Tibial nerve (tissue), 4 donors: ENCODE measurements at places on chromosomes 6 and 20. TPM values are rescaled to one million over a fixed set of nuclear protein-coding genes. Genes with fewer than 3 reads are reported as not detected.

Gene GABRR2
- total RNA-seq = not detected

Gene MYBL2
- not detected for total RNA-seq

Gene C6orf141
- total RNA-seq = 5.0 TPM

Gene RALY
- 99.4 TPM for total RNA-seq

Gene PSMA7
- 308 TPM for total RNA-seq

Gene SYNGAP1
- 13.8 TPM for total RNA-seq

Gene SLCO4A1
- 29.1 TPM for total RNA-seq

Gene DNMT3B
- total RNA-seq = 1.0 TPM

Gene RBBP9
- 17.0 TPM for total RNA-seq

DNA sequence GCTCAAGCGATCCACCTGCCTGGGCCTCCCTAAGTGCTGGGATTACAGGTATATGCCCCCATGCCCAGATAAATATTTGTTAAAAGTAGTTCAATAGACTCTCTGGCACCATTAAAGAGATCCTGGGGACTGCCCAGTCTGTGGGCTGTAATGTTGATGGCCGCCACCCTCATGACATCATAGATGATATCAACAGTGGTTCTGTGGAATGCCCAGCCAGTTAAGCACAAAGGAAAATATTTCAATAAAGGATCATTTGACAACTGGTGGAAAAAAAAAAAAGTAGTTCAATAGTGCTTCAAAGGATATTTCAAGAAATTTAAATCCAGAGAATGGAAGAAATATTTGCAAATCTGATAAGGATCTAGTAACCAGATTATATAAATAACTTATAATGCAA, 1.5 kb upstream of the CRIP3 start:
- DNase-seq = no peak

DNA sequence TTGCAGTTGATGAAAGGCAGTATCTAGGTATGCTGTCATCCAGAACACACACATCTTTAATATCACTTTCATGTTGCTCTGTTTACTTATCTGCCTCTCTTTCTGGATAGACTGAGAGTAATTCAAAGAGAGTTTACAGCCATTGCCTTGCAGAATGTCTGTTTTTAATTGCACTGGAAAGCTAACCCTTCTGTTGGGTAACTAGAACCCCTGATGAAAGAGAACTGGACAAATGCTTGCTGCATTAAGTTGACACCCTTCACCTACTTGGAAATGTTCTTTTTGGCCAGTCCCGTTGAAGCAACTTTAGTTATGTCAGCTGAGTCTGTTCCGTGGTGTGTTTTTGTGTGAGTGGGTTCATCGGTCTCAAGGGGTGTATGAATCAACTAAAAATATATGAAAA, 383.8 kb upstream of the CITED2 start:
- no peak for DNase-seq

DNA sequence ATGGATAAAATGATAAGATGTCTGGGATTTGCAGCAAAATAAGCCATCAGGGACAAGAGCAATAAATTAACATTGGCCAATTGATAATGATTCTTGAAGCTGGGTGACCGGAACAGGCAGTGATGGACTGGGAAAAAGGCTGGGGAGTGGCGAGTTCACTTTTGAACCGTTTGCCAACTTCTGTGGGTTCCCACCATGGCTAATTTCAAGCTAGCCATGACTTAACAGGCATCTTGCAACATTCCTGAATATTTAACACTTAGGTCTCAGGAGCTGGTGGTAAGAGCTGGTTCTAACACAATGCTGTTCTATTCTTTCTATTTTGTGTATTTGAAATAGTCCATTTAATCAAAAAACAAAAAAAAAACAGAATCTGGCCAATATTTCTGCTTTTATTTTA, 37.6 kb upstream of the CD83 start:
- DNase-seq = no peak

GRCh38 chr20:944148-944547, 28.0 kb upstream of the ANGPT4 start:
- DNase-seq = no peak

GRCh38 chr6:112218563-112218962, 35.8 kb downstream of the LAMA4 start:
- DNase-seq = peak; percentile 43

DNA sequence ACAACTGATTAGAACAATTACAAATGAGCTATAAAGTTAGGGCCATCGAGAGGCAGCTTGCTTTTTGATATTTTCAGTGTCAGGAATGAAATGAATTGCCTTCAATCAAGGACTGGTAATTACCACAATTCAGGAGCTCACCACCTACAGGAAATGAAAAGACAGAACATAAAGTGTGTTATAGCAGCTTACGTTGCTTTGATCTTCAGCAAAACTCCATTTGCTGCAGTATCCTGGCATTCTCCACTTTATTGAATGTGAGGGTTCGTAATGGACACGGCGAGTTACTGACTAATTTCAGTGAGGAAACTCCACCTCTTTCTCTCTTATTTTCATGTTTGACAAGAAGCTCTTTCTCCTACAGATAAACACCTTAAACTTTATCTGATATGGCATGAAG, 440.0 kb upstream of the HSF2 start:
- no peak for DNase-seq

GRCh38 chr20:51511861-51512619, 30.5 kb downstream of the NFATC2 start:
- DNase-seq = no peak

DNA sequence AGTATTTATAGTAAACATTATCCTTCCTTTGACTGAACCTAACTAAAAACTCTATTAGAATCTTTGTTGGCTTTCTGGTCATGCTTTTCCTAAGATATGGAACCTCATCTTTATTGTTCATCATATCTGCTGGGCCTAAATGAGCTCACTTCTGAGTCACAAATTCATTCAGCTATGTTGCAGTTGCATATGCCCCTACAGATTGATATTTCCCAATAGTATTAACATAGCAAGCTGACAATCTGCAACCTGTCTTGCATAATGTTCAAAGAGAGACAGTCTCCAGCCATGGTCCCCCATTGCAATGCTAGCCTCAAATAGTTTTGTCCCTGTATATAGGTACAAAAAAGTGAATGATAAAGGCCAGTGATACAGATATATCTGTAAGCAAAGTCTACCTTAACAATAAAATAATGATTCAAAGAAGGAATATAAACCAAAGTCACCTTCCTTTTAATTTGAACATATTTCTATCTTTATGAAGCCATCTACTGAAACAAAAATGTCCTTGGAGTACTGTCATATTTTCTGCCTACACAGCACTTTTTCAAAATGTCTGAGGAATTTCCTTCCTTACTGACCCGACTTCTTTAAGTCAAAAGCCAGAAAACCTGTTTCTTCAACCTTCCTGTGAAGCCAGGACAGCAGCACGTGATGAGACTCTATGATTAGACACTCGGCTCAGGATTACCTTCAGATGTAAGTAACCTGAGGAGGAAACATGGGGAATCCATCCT, 140.7 kb downstream of the UBE3D start:
- no peak for DNase-seq

GRCh38 chr6:137848672-137849071, 18.4 kb upstream of the TNFAIP3 start:
- no peak for DNase-seq

DNA sequence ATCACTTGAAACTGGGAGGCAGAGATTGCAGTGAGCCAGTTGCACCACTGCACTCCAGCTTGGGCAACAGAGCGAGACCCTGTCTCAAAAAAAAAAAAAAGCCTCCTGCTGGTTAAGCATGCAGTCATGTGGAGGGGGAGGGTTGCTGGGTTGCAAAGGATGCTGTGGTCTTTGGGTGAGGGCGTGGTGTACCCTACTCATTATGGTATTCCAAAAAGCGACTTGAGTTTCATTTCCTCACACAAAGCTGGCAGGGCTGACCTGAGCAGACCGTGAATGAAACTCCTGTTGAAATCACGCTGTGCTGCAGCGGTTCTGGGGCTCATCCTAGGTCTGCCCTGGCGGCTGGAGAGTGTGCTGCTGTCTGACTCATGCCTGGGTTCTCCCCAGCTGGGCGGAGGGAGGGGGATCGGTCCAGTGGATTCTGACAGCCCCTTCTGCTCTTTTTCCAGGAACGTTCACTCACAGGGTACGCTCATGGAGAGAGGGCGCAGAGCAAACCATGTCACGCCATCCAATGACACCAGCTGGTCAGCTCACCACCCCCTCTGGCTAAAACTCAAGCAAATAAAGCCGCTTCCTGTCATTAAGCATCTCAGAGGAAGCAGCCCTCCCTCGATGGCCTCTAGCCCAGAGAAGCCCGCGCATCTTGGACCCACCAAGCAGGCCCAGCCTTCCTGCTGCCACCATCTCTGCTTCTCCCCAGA, 166.2 kb downstream of the SCML4 start:
- DNase-seq = no peak

DNA sequence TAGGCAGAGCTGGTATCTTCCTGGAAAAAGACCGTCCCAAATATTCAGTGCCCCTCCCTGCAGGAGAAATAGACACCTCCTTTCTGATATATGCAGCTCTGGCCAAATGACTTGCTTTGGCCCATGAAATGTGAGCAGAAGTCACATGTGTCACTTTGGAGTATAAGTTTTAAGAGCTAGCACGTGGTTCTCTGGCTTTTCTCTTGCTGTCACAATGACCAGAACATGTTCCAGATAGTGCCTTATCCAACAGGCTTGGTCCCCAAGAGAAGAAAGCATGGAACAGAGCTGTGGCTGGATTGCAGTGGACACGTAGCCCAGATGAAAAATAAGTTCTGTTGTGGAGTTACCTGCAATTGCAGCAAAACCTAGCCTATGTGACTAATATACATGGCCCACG, 40.4 kb downstream of the UNC5CL start:
- DNase-seq = no peak

GRCh38 chr6:10556589-10556988, 35.4 kb downstream of the GCNT2 start:
- DNase-seq = no peak

GRCh38 chr6:37314487-37315156, 39.2 kb upstream of the RNF8 start:
- no peak for DNase-seq

DNA sequence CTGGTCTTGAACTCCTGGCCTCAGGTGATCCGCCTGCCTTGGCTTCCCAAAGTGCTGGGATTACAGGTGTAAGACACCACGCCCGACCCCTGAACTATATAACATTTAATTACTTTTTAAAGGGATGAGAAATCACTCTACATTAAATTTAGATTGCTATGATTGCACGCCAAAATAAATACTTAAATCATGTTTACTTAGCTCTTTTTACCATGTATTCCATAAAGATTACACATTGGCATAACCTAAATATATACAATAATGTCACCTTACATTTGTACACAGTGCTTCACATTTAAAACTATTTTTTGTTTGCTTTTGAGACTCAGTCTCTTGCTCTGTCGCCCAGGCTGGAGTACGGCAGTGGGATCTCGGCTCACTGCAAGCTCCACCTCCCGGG, 86.4 kb downstream of the IRAK1BP1 start:
- DNase-seq = no peak

GRCh38 chr6:52385074-52385473, 23.1 kb downstream of the PAQR8 start:
- no peak for DNase-seq

GRCh38 chr6:134432036-134432435, 114.1 kb upstream of the SGK1 start:
- no peak for DNase-seq

DNA sequence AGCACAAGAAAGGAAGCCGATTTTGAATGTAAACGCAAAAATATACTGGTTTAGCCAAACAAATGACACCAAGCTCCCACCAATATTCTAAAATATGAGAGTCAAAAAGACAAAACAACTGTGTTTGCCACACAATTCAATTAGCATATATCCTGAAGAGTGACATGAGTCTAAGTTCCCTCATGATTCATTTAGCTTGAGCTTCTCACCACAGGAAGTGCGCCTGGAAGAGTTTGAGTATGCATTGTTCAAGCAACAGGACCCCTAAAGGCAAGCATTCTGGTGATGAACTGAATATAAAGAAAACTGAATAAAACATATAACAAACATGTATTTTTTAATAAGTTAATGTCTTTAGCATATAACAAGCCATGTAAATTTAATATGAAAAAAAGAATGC, 115.2 kb upstream of the RUNX2 start:
- no peak for DNase-seq
